ENCODE measurements at places on chromosomes 16 and 17.

DNA sequence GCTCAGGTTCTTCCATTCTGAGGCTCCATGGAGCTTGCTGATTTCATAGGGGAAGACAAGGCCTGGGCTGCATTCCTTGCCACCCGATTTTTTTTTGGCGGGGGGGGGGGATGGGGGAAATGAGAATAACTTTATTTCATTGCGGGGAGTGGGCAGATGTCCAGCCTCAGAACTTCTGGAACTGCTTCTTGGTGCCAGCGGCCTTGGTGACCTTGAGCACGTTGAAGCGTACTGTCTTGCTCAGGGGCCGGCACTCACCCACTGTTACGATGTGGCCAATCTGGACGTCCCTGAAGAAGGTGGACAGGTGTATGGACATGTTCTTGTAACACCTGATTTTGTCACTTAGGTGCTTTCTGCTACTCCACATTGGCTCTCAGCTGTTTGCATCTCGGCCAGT is 8.3 kb upstream of the CENPT start:
- no peak for DNase-seq

DNA sequence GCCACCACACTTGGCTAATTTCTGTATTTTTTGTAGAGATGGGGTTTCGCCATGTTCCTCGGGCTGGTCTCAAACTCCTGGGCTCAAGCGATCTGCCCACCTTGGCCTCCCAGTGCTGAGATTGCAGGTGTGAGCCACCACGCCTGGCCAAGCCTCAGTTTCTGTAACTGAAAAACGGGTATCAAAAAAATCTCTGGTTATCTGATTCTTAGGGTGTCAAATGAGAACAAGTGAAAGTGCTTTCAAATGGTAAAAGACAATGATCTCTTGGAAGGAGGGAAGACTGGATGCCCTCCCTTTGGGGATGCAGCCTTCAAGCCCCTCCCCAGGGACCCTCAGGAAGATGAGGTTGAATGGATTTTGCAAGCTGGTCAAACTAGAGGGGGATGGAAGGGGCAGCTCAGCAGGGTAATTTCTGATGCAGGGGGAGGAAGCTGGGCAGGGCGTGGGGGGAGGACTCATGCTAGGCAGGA is 22.3 kb downstream of the ARHGAP23 start:
- DNase-seq = no peak

DNA sequence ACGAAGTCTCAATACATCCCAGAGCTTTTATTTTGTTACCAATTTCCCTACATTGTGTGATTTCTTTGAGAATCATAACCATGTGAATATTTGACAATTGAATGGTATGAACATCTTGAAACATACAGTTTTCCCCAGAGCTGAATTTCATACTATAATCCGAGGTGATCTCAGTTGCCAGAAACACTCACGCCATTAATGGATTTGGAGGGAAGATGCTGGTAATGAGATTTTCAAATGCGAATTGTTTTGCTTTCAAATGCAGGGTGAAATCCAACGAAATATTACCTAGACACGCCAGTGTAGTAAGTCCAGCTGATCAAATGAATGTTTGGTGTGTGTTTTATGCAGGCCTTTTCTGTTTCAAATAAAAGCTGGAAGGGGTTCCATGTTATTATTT is 277.8 kb upstream of the CDH5 start:
- DNase-seq = no peak

DNA sequence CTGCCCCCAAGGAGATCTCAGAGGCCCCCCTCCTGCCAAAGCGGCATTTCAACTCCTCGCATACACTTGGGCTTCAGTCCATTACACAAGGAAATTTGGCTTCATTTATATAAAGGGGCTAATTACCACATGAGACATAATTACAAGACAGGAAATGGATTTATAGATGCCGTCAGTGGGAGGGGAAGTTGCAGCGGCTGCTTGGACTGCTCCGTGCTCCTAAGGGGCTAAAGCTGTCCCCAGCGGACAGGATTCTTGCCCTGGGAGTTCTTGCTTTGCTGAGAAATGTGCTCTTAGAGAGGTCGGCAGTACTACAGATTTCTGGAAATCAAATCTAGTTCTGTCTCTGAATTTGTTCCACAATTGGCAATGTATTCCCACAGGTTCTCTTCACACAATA is 57.2 kb upstream of the NLK start:
- DNase-seq = no peak

DNA sequence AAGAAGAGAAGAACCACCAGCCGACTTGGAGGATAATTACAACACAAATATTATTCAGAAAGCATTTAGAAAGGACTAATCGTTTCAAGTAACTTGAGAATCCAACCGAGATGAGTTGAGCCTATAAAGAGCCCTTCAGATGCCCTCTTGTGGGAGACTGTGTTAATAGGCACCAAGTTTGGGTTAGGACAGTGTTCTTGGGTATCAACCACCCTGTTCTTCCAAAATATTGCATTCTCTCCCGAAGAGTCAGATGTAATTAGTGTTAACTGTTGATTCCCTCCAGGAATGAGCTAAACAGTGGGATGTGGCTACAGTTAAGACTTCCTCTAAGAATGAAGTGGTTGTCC is 87.8 kb upstream of the NOL11 start:
- no peak for DNase-seq

All from CD8-positive, alpha-beta memory T cell (primary cell).